Activated CD4-positive, alpha-beta T cell treated with anti-CD3 and anti-CD28 coated beads, Interleukin-2, amount 10 ng/mL, durations not matched to agents 7 days and 5 days (primary cell): ENCODE measurements at places on chromosomes 3 and 15.

DNA sequence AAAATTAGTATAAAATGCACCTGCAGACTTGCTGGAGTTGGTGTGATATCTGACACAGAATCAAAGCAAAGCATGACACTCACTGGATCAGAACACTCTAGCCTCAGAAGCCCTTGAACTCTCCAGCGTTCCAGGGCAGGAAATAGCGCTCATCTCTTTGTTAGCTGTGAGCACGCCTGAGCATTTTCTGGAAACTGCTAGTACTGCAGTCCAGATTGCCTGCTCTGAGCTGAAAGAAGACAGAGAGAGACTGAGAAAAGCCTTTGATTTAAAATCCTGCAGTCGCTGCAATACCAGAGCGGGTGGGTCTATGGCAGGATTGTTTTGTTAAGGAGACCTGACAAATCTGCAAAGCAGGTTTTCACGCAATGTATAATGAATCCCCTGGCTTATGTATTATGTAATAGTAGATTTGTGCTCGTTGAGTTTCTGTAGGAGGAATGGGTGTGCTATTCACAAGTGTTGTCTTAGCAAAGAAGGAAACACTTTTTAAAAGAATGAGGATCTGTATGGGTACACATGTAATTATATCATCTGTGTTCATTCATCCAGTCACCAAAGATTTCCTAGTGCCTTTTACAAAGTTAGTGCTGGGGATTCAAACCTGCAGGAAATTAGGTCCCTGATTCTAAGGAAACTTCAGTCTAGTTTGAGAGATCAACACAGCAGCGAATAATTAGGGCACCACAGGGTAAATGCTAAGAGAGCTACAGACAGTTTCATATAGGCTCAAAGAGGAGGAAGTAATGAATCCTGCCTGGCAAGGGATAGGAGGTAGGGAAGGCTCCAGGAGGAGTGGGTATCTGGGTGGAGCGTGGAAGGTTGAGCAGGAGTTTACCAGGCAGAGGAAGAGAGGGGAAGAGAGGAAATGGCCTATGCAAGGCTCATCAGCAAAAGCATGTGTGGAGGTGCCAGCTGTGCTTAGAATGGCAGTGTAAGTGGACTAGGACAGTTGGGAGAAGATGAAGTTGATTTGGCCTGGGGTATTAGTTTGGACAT is 26.1 kb upstream of the MGLL start:
- H3K36me3 ChIP-seq, result no peaks in the 10 kb centered on the region
- no peak overlapping the region for H3K4me3 ChIP-seq
- no peak for DNase-seq
- H3K27me3 ChIP-seq, result peaks cover 10% of the 10 kb centered on the region
- H3K4me1 ChIP-seq, result no peaks in the 10 kb centered on the region

DNA sequence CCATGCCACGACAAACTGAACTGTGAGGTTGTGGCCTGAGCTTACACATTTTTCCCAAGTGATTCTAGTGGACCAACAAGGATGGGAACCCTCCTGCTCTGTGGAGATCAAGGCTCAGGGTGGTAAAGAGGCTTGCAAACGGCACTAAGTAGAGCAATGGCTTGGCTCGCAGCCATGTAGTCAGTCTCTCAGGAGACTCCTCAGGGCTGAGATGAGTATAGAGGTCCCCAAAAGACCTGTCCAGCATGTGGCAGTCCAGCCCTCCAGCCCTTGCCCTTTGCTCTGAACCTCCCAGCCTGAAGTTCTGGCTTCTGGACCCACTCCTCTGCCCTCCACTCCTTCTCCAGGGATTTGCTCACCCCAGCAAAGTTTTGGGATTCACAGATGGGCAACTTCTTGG is 8.3 kb upstream of the CAMP start:
- no peak overlapping the region for H3K4me3 ChIP-seq
- no peaks in the 10 kb centered on the region for H3K36me3 ChIP-seq
- peaks cover 4% of the 10 kb centered on the region for H3K27me3 ChIP-seq

DNA sequence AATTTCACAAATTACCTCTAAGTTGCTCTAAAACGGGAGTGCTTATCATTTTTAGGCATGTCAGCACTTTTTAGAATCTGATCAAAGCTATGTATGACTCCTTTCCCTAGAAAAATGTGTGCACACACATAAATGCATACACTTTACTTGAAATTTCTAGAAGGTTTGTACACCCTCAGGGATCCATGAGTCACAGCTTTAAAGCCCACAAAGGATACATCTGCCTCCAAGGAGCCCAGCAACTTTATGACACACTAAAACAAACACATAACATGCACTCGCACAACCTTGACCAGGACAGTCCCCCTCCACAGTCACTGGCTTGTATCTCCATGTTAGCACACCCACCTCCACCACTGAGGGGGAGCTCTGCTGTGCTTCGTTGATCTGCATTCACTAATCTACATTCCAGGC is 722.0 kb upstream of the CFAP20DC start:
- H3K27ac ChIP-seq, result no peak overlapping the region
- DNase-seq, result no peak
- H3K4me1 ChIP-seq, result peaks cover 44% of the 10 kb centered on the region

- H3K27ac ChIP-seq, result no peak overlapping the region
- H3K4me3 ChIP-seq, result no peak overlapping the region
- DNase-seq, result no peak
- no peaks in the 10 kb centered on the region for H3K4me1 ChIP-seq
These were observed 51.1 kb downstream of the PTPRG start for GRCh38 chr3:61612211-61613194.
